ENCODE measurements at places on chromosomes 16 and 17.

DNA sequence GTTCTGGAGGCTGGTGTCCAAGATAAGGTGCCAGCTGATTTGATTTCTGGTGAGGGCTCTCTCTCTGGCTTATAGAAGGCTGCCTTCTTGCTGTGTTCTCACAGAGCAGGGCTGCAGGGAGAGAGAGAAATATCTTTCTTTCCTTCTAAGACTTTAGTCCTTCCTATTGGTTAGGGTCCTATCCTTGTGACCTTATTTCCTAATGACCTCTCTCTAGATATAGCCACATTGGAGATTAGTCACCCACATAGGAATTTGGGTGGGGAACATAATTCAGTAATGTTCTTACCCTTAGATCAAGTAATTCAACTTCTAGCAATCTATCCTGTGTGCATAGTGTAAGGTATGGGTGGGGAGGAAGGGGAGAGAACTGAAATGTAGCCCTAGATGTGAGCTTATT, 18.0 kb upstream of the ABCA5 start:
- DNase-seq, result no peak

DNA sequence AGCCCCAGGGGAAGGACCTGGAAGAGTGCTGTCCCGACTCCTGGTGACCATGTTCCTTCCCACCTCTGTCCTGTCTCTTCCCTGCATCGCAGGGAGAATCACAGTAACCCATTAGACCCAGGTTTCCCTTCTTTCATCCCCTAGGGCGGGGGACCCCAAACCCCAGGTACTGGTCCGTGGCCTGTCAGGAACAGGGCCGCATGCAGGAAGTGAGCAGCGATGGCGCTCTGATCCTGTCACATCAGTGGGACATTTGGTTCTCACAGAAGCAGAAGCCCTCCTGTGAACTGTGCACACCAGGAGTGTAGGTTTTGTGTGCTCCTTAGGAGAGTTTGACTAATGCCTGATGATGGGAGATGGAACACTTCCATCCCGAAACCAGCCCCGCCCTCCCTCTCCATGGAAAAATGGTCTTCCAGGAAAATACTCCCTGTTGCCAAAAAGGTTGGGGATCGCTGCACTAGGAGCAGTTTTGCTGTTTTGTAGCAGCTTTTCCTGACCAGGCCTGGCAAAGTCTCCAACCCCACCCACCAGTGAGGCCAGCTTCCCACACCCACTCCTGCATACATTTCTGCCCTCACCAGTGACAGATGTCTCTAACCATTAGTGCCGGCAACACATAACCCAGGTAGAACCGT, 10.5 kb downstream of the MNT start:
- DNase-seq, result no peak

- DNase-seq, result peak; percentile 41
Measured at GRCh38 chr16:78768718-78769117, 669.3 kb downstream of the WWOX start.

DNA sequence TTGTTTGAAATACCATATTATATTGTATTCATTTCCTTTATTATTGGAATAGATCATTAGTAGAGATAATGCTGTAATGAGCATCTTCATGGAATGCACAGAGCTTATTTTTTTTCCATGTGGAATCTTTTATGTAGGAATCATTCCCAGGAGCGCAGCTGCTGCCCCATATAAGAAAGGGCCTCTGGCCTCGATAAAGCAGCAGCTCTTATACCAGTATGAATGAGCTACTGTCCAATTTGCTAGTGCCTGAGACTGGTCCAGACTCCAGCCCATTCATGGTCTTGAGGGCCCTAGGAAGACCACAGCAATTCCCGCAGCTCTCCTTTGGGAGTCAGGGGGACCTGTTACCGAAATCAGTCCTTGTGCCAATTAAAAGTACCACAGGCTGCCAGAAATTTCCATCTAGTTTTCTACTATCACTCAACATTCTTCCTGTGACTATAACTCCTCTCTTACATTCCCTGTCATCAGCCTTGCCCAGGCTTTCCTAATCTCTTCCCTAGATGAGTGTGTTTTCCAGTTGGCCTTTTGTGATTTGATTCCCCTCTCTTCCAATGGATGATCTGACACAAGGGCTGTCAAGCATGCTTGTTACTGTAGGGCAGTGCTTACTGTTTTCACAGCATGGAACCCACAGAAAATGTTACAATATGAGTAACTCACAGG, 1.9 kb downstream of the ZNF843 start:
- no peak for DNase-seq

DNA sequence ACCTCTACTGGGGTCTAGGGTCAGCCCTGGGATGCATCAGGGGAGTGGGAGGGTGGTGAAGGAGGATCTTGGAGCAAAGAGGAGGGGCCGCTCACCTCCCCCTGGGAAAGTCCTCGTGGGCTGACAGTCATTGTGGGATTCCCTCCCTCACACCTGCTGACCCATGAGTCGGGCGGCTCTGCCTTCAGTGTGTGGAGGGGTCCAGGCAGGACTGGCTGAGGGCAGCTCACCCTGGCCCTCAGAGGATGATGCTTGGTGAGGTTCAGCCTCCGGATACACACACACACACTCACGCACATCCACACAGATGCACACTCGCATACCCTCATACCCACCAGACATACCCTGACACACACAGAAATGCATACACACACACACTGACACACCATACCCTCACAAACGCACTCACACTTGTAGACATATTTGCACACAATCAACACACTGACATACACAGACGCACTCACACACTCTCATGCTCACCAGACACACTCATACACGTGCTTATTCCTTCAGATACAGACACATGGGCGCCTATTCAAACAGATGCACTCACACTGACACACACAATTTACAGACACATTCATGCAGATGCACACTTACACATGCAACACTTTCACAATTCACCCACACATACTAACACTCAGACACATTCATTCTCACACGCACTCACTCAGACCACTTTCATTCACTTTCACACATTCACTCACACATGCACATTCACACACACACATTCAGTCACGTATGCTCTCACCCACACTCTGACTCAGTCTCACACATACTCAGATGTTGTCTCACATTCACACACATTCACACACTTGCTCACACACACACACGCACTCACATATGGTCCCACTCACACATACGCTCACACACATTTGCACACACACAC, 105.1 kb upstream of the RPL38 start:
- no peak for DNase-seq

GRCh38 chr16:2032285-2033056, 5.8 kb downstream of the NHERF2 start:
- no peak for DNase-seq

DNA sequence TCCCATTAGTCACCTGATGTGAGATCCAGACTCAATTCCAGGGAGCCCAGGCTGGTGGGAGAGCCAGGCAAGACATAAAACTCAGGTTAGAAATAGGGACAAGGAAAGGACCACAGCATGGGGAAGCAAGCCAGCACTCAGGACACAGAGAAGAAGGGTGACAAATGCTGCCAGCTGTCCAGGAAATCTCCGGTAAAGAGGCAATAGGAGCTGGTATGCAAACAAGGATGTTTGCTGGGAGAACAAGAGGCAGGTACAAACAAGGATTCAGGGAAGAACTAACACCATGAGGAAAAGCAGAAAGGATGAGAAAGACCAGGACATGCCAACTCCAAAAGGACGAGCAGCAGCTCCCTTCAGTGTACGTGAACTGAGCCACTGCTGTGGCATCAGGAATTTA, 10.2 kb upstream of the TXNDC11 start:
- DNase-seq, result no peak

DNA sequence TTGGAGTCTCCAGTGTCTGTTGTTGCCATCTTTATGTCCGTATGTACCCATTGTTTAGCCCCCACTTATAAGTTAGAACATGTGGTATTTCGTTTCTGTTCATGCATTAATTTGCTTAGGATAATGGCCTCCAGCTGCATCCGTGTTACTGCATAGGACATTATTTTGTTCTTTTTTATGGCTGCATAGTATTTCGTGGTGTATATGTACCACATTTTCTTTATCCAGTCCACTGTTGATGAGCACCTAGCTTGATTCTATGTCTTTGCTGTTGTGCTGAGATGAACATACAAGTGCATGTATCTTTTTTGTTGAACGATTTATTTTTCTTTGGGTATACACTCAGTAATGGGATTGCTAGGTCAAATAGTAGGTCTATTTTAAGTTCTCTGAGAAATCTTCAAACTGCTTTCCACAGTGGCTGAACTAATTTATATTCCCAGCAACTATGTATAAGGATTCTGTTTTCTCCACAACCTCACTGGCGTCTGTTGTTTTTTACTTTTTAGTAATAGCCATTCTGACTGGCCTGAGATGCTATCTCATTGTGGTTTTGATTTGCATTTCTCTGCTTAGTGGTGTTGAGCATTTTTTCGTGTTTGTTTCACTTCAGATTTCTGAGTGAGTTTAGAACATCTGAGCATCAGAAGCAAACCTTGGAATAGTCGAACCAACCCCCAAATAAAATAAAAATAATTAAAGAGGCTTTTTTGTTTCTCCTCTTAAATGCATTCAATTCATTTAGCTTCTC, 304.7 kb downstream of the ZFHX3 start:
- DNase-seq, result no peak

- no peak for DNase-seq
Measured at GRCh38 chr17:82392209-82392920, 20.8 kb downstream of the UTS2R start.

GRCh38 chr17:69282002-69282401, 44.9 kb downstream of the ABCA5 start:
- no peak for DNase-seq

DNA sequence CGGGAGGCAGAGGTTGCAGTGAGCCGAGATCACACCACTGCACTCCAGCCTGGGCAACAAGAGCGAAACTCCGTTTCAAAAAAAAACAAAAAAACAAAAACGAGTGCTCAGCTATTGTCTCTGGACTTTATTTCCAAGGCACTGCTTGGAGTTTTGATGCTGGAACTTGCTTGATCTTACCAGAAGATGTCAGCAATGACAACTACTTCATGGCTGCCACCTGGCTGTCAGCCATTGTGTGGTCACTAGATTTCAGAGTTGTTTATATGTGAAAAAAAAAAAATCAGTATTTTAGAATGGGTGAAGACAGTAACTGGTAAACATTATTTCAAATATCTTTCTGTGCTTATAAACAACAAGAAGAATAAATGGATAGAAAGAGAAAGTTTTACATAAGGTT, 26.3 kb upstream of the OR4D1 start:
- peak; percentile 51 for DNase-seq

- DNase-seq, result no peak
Measured at GRCh38 chr17:71378741-71379140, 742.1 kb upstream of the SOX9 start.

- no peak for DNase-seq
Measured at GRCh38 chr16:89297910-89298545, 80.5 kb downstream of the ZNF778 start.

- no peak for DNase-seq
Measured at GRCh38 chr16:84497418-84498222, 6.8 kb downstream of the MEAK7 start.

DNA sequence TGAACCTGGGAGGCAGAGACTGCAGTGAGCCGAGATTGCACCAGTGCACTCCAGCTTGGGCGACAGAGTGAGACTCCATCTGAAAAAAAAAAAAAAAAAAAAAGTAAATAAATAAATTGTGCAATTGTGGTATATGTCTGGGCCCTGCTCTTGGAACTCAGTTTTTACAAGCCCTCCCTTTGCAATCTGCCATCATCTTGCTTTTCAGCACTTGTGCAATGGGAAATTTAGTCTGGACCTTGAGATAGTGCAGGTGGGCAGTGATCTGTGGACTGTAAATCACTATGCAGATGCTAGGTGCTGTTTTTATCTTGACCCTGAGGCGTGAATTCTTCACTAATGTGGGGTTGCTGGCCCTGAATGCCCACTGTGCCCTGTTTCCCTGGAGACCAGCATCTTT, 6.5 kb upstream of the RAP1GAP2 start:
- DNase-seq, result no peak

GRCh38 chr17:74998783-74999182, 11.4 kb downstream of the CDR2L start:
- DNase-seq, result no peak

DNA sequence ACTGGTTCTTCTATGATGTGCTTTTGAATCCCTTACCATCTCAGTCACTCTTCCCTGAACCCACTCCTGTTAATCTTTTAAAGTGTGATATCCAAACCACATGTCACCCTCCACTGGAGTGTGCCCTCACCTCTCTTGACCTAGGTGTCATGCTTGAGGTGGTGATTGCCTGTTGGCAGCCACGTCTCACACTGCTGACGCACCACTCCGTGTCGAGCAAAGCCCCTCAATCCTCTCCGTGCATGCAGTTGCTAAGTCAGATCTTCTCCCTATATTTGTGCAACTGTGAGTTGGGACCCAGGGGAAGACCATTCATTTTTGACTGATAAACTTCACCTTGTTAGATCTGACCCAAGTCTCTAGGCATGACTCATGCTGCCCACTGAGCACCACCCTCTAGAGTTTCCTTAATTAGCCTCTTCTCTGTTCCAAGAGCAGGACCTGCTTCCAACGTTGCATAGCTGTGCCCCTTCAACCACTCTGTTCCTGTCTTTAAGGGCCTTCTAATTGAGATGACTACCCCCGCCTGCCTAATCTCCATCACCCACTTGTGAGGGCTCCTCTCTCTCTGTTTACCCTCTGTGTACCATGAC, 2.7 kb downstream of the MYH13 start:
- no peak for DNase-seq

- DNase-seq, result no peak
Measured at GRCh38 chr17:13933441-13934276, 135.6 kb upstream of the COX10 start.

- no peak for DNase-seq
Measured at GRCh38 chr17:17540935-17541639, 44.9 kb upstream of the RASD1 start.

DNA sequence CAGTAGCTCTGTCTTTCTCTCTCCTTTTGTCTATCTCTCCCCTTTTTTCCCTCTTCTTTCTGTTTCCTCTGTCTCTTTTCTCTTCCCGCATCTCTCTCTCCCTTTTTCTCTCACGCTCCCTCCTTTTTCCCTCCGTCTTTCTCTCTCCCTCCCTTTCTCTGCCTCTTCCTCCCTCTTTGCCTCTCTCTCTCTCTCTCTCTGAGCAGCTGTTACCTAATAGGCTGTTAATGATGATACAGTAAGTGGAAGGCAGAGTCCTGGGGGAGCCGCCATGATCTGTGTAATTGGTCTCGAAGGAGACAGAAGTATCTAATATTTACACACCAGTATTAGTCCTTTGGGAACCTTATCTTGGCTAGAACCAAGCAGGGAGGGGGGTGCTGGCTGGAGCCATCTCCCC, 136.1 kb upstream of the CIBAR2 start:
- DNase-seq, result no peak

GRCh38 chr16:1538804-1539520, 5.5 kb downstream of the TMEM204 start:
- no peak for DNase-seq

DNA sequence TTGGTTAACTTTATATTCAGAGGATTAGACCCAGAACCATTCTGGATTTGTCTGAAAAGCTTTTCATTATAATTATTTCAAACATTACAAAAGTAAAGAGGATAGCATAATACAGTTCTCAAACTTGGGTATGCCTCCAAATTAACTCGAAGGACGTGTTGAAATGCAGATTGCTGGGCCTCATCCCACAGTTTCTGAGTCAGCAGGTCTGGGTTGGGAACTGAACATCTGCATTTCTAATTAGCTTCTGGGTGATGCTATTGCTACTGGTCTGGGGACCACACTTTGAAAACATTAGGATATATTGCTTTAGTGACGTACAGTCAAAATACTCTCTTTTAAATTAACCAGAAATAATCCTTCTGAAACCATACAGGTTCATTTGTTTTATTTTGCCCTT, 10.0 kb downstream of the TPPP3 start:
- no peak for DNase-seq

GRCh38 chr16:84088695-84089395, 27.9 kb downstream of the MBTPS1 start:
- DNase-seq, result peak; percentile 40
